ENCODE measurements at places on chromosomes 3 and 15.

GRCh38 chr15:63913336-63913735, 79.6 kb upstream of the HERC1 start:
- DNase-seq, result no peak

DNA sequence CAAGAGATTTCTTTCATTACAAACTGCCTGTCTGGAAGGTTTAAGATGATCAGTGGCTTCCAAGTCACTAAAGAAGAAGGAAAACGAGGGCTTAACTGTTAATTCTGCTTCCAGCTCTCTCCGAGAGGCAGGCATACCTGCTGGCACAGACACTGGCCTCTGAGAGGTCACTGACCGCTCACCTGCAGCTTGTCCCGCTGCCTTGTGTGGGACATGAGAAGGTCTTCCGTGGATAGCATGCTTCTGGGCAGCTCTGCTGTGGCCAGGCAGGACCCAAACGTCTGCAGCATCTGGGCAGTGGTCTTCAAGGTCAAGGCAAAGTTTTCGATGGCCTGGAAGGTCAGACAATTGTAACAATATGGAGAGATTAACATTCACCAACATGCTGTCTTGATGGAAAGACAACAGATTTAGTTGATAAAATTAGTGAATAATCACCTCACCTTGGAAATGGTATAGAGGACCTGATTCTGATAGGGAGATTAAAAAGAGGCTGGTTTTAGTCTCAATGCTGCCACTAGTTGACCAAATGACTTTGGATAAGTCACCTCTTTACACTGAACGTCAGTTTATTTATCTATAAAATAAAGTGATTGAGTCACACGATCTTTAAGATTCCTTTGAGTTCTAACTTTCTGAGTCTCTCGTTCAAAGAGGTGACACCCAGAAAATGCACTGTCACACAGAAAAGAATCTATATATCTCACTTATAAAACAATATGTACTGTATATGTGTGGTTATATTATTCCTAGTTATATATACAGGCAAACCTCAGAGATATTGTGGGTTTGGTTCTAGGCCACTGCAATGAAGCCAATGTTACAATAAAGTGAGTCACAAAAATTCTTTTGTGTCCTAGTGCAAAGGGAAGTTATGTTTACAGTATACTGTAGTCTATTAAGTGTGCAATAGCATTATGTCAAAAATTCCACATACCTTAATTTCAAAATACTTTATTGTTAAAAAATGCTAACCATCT, 65.1 kb downstream of the B3GNT5 start:
- DNase-seq, result no peak

- DNase-seq, result no peak
Measured at GRCh38 chr15:39313467-39313866, 267.4 kb upstream of the THBS1 start.

GRCh38 chr3:185677146-185677829, 91.2 kb downstream of the SENP2 start:
- DNase-seq, result peak; percentile 54

- no peak for DNase-seq
Measured at GRCh38 chr15:89393056-89393455, 58.4 kb upstream of the POLG start.

- DNase-seq, result no peak
Measured at GRCh38 chr3:142356818-142357217, 91.0 kb downstream of the XRN1 start.

DNA sequence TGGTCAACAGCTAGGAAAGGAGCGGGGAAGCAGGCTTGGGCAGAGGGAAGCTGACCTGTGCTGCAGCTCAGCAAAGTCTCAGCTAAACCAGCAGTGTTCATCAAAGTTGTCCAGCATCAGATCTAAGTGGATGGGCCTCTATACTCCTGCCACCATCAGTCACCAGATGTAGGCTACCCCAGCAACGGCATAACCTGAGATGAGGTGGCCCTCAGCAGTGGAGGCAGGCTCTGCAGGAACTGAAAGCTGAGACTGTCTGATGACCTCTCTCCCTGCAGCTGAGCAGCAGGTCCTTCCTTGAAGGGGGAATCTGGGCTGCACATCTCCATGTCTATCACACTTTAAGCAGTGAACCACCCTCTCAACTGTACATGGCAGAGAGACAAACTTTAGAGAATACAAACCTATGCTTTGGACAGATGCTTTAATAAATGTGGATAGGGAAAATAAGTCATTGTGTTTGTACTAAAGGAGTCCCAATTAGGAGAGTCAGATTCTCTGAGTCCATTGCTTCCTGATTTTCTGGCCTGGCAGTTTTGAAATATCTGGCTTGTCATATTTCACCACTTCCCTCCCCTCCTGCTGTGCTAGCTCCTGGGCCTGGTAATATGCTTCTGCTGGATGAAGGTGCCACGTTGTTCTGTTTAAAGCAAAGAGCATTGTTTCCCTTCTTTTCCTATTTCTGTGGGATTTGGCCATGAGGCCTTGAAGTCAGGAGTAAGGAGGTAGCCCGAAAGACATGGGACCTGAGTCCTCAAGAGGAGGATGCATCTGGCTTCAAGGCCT, 11.1 kb upstream of the PSTPIP1 start:
- no peak for DNase-seq

DNA sequence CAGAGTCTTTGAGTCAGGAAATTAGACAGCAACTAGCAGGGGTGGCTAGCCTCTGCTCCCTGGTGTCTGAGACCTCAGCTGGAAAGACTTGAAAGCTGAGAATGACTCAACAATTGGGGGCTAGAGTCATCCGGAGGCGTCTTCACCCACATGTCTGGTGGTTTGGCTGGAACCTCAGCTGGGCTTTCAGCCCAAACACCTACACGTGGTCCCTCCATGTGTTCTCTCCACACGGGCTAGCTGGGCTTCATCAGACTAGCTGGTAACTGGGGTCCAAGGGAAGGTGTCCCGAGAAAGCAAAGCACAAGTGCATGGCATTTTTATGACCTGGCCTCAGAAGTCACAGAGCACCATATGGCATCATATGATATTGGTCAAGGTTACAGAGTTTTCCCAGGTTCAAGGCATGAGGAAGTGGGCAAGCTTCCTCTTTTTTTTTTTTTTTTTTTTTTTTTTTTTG, 19.9 kb upstream of the ABHD2 start:
- no peak for DNase-seq
